ENCODE measurements at places on chromosomes 11 and 22.

GRCh38 chr11:45926536-45927331 lies 4.3 kb downstream of the LARGE2 start:
- no peak for DNase-seq

DNA sequence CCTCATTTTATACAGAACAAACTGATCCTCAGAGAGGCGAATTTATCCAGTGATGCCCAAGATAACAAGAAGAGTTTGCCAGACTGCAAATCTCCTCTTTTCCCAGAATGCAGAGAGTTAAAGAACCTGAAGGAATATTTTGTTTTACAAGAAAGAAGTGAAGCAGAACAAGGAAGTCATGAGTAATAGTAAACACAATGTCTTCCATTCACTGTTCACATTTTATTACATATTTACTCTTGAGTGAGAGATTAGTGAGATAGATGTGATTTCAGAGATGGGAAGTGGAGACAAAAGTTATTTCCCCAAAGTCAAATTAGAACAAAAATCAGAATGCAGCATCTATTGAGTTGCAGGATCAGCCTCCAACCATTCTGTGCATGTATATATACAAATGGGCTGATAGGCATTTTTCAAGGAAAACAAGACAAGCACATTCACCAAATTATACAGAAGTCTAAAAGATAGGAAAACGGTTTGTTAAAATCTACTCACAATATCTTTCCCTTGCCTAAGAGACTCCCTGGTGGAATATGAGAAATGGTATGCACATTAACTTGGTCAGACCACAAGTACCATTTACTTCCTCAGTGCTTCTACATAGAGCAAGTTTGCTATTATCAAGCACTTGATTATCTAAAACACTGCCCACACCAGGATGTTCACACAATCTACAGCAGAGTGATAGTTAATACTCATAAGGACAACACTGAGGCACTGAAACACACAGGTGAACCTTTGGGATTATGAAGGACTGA lies 12.0 kb downstream of the GUCY1A2 start:
- DNase-seq: no peak

DNA sequence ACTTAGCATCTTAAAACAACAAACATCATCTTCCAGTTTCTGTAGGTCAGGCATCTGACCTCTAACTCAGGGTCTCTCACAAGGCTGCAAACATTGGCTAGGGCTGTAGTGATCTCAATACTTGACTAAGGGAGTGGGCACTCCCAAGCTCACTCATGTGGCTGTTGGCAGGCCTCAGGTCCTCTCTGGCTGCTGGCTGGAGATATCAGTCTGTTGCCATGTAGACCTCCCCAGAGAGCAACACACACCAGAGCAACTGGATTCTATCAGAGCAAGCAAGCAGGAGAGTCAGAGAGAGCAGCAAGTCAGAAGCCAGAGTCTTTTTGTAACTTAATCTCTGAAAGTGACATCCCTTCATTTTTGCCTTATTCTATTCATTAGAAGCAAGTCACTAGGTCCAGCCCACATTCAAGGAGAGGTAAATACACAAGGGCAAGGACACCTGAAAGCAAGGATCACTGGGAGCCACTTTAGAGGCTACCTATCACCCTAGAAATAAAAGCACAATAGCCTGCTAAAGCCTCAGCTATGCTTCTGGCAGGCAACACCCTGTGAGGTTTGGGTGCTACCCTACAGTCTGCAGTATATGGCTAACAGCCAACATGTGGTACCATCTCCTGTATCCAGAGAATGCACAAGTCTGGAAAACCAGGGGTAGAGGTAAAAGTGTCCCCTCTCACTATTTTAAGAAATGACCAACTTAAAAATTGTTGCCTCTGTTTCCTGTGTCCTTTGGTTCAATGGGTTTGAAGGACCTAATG lies 33.5 kb upstream of the CD44 start:
- DNase-seq: no peak

GRCh38 chr22:23106906-23107367 lies 34.9 kb downstream of the RSPH14 start:
- no peak for DNase-seq

GRCh38 chr22:44942056-44942455 lies 67.7 kb downstream of the PHF21B start:
- DNase-seq: no peak

DNA sequence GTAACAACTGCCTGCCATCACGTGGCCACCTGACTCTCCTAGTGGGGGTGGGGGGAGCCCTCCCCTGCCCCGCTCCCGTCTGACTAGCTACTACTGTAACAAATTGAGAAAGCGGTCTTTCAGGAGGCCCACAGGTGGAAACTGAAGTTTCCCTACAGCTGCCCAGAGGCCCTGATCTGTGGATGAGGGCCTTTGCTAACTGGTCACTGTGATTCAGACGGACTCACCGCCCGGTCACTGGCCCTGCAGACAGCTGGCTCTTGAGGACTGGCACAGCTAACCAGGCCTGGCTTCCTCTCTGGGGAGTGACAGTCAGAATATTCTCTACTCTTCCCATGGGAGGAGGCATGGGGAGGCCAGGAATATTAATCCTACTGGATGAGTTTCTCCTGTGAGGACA lies 116.8 kb downstream of the ARHGAP8 start:
- no peak for DNase-seq

Data from activated T-helper 1 cell treated with Interleukin-2 at 50 U/mL for 16 hours (primary cell).